Activated CD4-positive, alpha-beta T cell treated with anti-CD3 and anti-CD28 coated beads for 36 hours (primary cell): ENCODE measurements at places on chromosomes 7 and 10. TPM values are rescaled to one million over a fixed set of nuclear protein-coding genes. Genes with fewer than 3 reads are reported as not detected.

The BUD23 gene
- 71.4 TPM for total RNA-seq

The NEUROG3 gene
- 0.21 TPM for total RNA-seq

The AKR1C4 gene
- total RNA-seq, result not detected

The PCLO gene
- not detected for total RNA-seq

The CDCA7L gene
- total RNA-seq, result 86.9 TPM

The INHBA gene
- not detected for total RNA-seq

The OTUD1 gene
- 5.7 TPM for total RNA-seq

The SFTPD gene
- not detected for total RNA-seq

The TMEM26 gene
- total RNA-seq, result not detected

The CPN1 gene
- total RNA-seq, result not detected
